ENCODE measurements at places on chromosomes 7 and 10.

DNA sequence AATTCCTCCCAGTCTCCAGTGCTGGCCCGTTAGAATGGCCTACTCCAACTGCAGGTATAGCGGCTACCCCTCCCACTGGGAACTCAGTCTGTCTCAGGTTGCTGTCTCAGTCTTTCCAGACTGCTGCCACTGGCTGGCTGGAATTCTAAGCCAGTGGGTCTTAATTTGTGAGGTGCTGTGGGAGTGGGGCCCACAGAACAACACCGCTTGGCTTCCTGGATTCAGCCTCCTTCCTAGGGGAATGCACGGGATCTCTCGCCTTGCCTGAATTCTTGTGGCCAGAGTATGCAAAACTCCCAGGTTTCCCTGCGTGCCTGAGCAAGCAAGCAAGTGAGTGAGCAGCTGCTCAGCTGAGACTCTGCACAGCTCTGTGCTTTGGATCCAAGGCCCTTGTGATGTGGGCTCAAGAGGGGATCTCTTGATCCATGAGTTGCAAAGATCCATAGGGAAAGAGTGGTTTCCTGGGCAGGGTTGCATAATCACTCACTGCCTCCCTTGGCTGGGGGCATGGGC, 41.5 kb upstream of the GPR141 start:
- no peak for DNase-seq

GRCh38 chr10:22626784-22627183, 87.6 kb downstream of the PIP4K2A start:
- no peak for DNase-seq

GRCh38 chr10:75394221-75394620, 7.3 kb downstream of the ZNF503 start:
- no peak for DNase-seq

DNA sequence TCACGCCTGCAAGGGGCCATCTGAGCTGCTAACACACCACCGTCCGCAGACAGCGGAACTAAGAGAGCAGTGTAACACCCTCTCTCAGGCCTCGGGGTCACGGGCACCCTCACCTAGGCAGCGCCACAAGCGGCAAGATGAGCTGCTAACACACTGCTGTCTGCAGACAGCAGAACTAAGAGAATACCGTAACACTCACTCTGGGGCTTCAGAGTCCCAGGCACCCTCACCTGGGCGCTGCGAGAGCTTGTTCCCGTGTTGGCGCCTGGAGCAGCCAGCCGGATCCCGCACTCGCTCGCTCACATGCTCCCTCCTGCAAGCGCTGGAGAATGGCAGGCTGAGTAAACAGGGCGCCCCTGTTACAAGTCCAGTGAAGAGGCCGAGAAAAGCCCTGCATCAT, 160.2 kb downstream of the SRPK2 start:
- DNase-seq = no peak

DNA sequence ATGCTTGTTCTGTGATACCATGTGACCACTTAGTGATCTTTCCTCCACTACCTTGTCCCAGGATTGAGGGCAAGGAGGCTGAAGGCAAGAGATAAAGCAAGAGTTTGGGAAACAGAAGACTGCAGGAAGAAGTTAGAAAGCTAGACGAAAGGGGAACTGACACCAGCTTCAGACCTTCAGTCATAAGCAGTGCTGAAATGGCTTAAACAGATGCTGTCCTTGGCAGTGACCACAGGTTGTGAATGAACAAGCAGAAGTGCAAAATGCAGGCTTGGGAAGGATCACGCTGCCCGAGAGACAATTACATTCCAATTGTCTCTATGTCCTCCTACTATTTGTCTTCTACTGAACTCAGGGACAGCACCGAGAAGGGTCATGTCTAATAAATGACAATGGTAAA, 704.9 kb upstream of the AUTS2 start:
- DNase-seq = no peak

DNA sequence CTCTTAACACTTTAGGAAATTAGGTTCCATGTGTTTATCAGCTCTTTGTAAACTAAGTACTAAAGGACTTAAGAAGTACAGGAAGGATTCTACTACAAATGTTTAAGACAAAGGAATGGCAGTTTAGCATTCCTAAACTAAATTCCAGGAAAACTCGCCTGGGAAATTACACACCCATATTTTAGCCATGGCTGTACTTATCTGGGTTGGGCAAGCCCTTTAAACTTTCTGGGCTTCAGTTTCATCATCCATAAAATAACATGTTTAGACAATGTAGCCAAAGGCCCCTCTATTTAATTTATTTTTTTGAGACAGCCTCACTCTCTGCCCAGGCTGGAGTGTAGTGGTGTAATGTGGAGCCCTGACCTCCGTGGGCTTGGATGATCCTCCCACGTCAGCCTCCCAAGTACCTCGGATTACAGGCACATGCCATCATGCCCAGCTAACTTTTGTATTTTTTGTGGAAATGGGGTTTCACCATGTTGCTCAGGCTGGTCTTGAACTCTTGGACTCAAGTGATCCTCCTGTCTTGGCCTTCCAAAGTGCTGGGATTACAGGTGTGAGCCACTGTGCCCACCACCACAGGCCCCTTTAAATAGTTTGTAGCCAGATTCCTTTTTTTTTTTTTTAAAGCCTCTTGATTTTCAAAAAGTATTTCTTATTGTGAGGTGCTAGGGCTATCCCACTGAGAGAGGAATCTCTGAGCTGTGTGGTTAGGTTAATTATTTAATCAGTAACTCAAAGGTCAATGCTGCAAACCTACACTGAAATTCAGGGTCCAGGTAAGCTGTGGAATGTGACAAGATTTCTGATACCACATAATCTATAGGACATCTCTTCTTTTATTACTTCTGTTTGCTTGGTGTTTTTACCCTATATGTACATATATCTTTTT, 32.1 kb downstream of the TMEM60 start:
- DNase-seq = no peak

GRCh38 chr10:1057106-1057657, 997 bp downstream of the WDR37 start:
- no peak for DNase-seq

DNA sequence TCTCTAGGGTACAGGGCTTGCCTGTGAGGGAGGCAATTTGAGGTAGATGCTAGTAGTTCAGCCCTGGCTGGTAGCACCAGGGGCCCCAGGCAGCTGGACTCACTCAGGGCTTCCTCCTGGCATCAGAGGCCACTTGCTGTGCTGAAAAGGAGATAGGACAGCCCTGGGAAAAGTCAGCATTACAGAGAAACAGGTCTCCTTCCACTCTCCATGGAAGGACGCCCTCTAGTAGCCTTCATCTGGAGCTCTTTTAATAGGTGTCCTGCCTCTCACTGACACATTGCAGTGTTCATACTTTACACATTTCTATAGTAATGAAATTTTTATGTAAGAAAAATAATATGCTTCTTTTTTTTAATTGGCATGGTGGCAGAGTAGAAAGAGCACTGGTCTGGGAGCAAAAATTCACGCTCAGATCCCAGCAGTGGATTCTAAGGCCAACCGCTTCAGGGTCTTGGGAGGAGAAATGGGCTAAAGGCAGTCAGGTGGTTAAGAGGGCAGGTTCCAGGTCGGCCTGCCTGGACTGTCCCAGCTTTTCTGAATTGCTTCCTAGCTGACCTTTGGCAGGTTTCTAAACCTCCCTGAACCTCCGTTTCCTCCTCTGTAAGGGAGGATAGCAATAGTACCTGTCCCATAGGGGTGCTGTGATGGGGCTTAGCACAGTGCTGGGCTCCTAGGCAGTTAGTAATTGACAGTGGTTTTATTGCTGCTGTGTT, 35.8 kb downstream of the AIFM2 start:
- no peak for DNase-seq

GRCh38 chr10:74586088-74586585, 240.3 kb upstream of the KAT6B start:
- DNase-seq = peak; percentile 80

DNA sequence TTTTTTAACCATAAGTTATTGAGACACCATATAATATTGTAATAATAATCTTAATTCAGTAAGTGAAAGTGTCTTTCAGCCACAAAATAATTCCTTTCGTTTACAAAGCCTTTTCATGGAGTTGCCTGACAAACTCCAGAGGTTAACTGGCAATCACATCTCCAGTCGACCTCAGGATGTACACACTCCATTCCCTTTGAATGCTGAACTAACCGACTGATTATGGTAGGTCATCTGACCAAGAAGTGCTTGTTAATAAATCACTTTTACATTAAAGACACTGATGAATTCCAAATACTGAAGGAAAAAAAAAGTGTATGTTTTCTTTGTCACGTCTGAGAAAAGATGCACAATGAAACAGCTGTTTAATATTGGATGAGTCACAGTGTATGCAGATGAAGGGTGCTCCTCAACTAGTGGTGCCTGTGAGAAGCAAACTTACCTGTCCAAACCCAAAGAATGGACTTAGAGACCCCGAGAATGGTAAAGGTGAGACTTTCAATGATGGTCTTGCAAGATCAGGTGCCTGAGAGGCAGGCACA, 348.1 kb upstream of the VWC2 start:
- no peak for DNase-seq

- DNase-seq = no peak
These were observed 9.5 kb upstream of the ING3 start for GRCh38 chr7:120941064-120941463.

GRCh38 chr7:80815733-80816132, 103.1 kb downstream of the SEMA3C start:
- DNase-seq = no peak

GRCh38 chr7:96322373-96322695, 436 bp upstream of the SLC25A13 start:
- DNase-seq = no peak

DNA sequence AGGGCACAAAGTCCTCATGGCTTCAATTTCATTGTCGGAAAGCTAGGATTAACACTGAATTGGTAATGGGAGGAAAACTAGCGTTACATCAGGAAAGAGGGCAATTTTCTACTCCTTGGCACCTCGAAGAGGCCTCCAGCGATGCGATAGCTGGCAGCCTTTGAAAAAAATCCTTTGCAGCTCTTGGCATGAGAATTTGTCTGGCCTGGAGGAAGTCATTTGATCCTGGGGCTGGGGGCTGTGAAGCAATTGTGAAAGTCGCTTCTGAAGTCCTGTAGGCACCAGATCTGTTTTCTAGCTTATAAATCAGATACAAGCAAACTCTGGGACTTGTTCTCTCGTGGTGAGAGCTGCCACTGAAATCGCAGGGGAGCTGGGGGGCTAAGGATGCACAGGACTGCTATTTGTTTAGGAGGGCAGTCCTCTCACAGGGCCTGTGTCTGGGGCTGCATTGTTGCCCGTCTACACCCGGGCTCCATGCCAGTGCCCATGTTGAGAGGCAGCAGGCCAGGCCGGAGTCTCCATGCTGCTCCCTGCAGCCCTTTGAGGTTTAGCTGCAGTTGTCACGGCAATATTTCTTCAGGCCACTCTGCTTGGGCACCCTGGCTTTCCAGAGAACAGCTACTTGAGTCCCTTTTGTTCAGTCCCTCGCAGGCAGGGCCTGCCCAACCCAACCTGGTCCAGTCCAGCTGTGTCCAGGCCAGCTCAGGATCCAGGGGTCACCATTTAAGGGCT, 206.8 kb upstream of the LYZL1 start:
- no peak for DNase-seq

GRCh38 chr10:14001298-14002040, 329.3 kb downstream of the FRMD4A start:
- no peak for DNase-seq

GRCh38 chr10:34758447-34758996, 56.6 kb downstream of the PARD3 start:
- no peak for DNase-seq

DNA sequence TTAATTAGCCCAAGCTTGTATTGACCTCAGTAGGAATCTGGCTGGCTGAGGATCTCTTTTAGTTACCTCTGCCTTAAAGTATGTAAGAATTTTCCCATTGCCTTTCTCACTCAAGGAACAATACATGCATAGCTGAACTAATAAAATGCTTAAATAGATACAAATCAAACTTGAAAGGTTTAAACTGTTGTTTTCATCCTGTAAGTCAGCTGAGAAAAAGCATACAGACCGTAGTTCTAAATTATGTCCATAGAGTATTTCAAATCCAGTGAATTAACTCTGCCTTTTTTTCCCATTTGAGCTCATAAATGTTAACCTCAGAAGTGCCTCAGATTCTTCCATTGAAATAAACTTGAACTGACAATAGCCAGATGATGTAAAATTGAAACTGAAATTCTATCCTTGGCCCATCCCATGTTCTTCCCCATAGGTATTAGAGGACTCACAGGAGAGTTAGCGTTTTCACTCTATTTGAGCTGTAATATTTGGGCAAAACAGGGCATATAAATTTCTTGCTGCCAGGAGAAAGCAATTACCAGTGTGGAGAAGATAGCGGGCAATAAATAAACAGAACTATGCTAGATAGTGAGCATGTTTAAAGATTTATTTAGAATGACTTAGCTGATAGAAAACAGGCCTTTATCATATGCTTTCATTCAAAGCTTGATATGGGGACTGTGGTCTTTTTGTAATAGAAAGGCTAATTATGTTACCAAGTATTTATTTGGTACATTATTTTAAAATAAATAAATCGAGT, 163.7 kb downstream of the WNT2 start:
- DNase-seq = no peak

GRCh38 chr10:60894786-60895185, 49.2 kb downstream of the RHOBTB1 start:
- DNase-seq = no peak

GRCh38 chr7:107882766-107883165, 8.2 kb upstream of the DLD start:
- no peak for DNase-seq

All from CD8-positive, alpha-beta memory T cell (primary cell).